ENCODE measurements at places on chromosomes 5 and 9.

- no peak for DNase-seq
Measured at GRCh38 chr5:150129813-150130492, 25.7 kb downstream of the PDGFRB start.

GRCh38 chr5:885529-885928 lies 7.1 kb downstream of the BRD9 start:
- DNase-seq = no peak

- no peak for DNase-seq
Measured at GRCh38 chr9:86721843-86722705, 225.2 kb downstream of the GAS1 start.

- no peak for DNase-seq
Measured at GRCh38 chr5:160657068-160657507, 194.9 kb downstream of the ATP10B start.

DNA sequence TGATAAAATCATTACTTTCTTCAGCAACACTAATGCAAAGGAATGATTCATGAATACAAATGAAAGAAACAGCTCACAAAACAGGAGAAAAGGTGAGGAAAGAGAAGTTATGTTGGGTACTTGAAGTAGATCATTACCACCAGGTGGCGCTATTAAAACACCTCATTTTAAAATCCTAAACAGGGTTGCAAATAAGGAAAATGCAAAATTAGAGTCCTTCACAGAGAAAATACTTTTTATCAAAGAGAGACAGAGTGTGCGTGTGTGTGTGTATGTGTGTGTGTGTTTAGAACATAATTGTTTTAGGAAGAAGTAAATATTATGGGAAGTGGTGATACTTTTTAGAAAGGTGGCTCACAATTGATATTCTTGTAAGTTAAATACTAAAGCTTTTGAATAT lies 49.5 kb upstream of the CD180 start:
- DNase-seq = no peak

DNA sequence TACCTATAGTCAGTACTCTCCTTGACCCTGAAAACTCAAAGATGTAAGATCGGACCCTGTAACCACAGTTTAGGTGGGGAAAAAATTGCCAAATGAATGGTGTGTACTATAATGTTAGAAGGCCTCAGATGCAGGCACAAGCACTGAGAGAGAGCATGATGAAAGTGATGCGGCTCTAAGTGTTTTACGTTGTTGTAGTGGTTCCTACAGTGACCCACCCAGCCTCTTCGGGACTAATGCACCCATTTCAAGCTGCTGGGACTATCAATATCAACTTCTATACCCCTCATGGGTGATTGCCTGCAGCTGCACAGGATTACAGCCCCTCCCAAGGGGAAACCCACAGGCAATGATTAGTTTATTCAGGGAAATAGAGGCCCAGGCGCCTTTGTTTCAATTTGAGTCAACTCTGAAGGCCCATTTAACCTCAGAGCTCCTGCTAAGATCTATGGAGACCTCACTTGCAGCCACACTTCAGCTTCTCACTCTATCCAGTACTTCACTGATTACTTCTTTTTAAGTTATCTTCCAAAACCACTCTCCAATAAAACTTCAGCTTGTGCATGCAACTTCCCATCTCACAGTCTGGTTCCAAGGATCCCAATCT lies 340.7 kb downstream of the NR2F1-AS1 start:
- no peak for DNase-seq

DNA sequence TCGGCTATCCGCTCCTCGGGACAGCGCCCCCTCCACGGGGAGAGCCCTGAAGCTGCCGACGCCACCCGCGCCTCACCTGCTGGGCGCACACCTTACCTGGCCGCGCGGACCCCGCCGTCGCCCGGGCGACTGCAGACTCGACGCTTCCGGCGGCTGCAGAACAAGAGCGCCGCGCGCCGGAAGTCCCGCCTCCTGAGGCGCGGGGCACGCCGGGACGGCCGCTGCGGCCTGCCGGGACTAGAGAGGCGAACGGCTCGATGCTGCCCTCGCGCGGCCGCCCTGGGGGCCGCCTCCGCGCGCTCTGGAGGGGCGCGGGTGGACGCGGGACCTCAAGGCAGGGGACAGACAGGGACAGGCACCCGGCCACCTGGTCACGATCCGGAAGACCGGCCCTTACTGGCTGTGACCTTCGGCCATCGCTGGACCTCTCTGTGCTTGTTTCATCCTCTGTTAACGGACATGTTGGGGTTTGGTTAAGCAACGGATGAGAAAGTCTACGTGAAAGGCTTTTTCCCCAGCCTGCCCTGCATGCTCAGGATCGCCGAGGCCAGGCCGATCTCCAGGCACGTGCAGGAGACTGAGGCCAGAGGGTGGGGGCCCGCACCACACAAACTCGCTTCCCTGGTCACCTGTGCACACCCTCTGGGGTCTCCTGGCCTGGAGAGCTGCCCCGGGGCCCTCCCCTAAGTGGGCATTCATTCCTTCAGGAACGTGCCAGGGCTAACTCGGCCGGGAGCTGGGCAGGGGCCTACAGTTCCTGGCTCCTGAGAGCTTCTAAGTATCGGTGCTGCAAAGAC lies at the start of gene SNAPC4:
SNAPC4 (minus strand) TSS at position 133 of the 797 bp plus-strand sequence. CDS start 1,742 bp downstream, outside the sequence.
- peak; percentile 67 for DNase-seq

- DNase-seq = no peak
Measured at GRCh38 chr5:73997960-73998359, 372.0 kb downstream of the ARHGEF28 start.

- DNase-seq = no peak
Measured at GRCh38 chr5:72101828-72102227, 5.4 kb upstream of the MAP1B start.

GRCh38 chr9:130043654-130044623 lies 950 bp upstream of the FNBP1 start:
- no peak for DNase-seq

GRCh38 chr9:134329886-134330285 lies 3.6 kb downstream of the RXRA start:
- no peak for DNase-seq

DNA sequence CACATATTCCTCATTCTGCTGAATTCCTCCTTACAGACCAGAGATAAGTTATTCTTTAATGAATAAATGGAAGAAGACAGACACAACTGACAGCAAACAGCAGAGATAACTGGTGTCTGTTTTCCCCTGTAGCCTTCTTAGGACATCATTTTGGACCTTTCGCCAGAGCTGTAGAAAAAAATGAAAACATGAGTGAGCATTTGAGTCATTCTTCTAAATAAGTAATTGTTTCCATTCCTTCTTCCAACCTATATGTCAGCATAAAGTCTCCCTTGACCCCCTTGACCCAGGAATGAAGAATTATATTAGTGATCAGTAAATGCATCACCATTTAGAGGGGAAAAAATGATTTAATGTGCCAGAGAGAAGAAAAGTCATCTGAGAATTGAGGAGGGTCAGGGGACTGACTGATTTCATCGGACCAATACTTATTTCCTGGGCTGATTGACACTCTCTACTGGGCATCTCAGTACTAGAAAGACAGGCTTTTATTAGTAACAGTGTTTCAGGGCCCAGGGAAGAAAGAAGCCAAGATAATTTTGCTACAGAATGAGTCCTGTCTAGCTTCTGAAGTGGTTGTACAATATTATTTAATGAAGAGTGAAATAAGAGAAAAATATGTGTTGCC lies 597.0 kb downstream of the PSAT1 start:
- no peak for DNase-seq

DNA sequence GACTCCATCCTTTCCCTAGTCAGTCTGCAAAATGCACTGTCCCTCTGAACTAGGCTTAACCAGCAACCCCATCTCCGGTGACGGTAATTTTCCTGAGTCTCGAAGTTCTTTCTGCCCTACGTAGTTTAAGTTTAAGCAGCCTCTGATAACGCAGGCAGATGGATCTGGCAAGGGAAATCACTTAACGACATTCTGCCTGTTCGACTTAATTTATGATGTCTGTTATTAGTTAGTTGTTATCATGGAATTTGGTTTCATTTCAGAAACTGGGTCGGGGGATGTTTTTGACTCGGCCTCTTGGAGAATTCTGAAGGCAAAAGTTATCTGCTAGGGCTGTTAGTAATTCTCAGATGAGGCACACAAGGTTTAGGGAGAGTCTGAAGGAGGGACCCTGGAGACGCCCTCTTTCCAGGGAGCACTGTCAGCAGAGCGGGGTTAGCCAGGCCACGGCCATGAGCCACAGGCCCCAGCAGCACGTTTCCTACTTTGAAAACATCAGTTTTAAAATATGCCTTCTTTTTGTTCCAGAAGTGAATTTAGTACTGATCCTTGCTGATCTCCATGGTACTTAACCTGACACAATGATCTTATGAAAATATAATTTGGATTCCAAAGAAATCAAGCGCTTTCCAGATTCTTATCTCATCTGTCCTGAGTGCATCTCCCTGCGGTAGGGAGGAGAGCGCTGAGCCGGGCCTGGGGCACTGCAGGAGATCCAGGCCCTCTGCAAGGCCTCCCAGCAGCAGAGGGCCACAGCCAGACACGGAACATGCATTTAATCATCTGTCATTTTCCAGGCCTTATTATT lies 171.0 kb upstream of the OTULINL start:
- DNase-seq = no peak

DNA sequence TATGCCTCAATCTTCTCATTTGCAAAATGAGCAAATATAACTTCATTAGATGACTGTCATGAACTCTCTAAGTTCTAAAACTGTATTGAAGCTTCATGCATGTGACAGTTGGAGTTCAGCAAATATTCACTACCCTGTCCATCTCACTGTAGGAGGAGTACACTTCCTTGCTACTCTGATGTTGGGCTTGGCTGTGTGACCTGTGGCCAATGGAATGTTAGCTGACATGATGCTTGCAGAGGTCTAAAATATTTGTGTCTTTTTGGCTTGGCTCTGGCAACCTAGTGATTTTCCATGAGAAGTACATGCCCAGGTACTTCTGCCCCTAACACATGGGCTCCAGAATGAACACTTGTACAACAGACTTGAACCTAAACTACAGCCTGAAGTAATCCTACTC lies 203.1 kb upstream of the ANKH start:
- no peak for DNase-seq

Data from stimulated activated CD8-positive, alpha-beta memory T cell treated with anti-CD3 and anti-CD28 coated beads, Interleukin-2, amount 100 ng/mL, for 1 hour (primary cell).